ENCODE measurements at places on chromosomes 7 and 10.

DNA sequence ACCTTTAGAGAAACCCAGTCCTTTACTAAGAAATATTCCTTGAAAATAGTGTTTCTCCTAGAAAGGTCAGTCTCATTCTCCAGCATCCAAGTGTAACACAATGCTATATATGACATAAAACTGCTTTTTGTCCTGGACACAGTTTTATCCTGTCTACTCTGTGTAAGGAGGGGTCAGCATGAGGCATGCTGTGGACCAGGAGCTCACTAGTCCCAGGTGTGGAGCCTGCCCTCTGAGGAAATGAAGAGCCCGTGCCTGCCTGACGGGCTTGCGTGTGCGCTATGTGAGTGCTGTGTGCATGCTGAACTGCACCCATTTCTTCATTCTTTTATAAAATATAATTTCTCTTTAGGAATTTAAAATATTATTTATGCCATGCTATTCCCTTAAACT is 182.8 kb upstream of the CDCA7L start:
- H3K27ac ChIP-seq, result no peak overlapping the region
- no peak overlapping the region for H3K4me3 ChIP-seq
- no peaks in the 10 kb centered on the region for H3K4me1 ChIP-seq
- no peaks in the 10 kb centered on the region for H3K27me3 ChIP-seq
- H3K36me3 ChIP-seq, result no peaks in the 10 kb centered on the region
- DNase-seq, result no peak

GRCh38 chr7:74084722-74085578 is 1.3 kb downstream of the LIMK1 start:
- H3K4me3 ChIP-seq, result peak overlapping the region; percentile 86
- H3K4me1 ChIP-seq, result peaks cover 8% of the 10 kb centered on the region
- no peak for DNase-seq
- H3K36me3 ChIP-seq, result 0 out of 2 replicates have a peak, but pooled peaks cover 7% of the 10 kb centered on the region
- no peak overlapping the region for H3K27ac ChIP-seq
- H3K27me3 ChIP-seq, result no peaks in the 10 kb centered on the region

DNA sequence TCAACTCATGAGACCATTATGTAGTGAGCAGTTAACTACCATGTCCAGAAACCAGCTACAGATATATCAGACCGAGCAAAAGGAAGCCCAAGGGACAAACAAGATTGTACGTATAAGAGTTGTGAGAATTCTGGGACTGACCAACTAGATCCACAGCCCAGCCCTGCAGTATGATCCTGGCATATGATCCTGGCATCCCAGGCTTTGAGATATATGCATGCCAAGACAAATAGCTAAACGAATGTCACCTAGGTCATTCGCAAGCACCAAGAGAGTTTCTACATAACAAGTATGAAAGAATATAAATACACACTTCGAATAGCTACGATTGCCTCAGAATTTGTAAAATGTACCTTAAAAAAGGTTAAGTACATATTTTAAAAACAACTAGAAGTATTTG is 56.4 kb upstream of the PMPCB start:
- H3K36me3 ChIP-seq, result no peaks in the 10 kb centered on the region
- no peak overlapping the region for H3K4me3 ChIP-seq
- no peaks in the 10 kb centered on the region for H3K4me1 ChIP-seq
- no peak for DNase-seq
- no peaks in the 10 kb centered on the region for H3K27me3 ChIP-seq
- no peak overlapping the region for H3K27ac ChIP-seq

- H3K36me3 ChIP-seq, result no peaks in the 10 kb centered on the region
- H3K4me1 ChIP-seq, result no peaks in the 10 kb centered on the region
Observed at GRCh38 chr10:117627561-117627960, 85.0 kb downstream of the EMX2 start.

DNA sequence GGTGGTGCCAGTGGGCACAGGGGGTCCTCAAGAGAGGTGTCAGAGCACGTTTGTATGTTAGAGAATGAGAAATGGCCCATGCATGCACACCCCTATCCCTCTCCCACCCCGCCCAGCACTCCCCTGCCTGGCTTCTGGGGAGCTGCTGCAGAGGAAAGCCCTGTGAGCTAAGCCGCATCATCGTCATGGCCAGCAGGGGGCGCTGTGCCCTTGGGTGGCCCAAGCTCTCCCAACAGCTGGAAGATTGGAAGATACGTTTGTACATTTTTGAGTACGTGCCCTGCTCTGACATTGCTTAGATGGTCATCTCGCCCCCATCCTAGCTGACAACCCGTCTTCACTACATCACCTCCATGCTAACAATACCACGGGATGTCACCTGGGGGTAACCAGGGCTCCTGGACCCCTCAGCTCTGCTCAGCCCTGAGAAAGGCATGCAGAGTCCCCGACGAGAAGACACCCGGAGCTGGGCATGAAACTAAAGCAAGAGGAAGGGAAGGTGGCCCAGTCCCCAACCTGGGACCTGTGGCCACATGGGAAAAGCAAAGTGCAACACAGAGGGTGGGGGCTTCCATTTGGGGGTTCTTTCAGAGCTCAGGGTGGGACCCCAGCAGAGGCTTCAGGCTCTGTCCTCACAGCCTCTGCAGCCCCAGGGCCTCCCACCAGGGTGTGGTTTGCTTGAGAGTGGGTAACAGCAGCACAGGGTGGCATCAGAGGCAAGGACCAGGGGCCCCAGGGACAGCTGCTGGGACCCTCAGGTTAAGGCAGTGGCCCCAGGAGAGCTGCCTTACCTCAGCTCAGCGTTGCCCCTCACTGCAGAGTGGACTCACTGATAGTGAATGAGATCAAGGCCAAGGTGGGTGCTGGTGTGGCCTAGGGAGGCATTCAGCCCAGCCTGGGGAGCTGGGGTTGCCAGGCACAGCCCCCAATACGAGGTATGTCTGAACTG is 136.6 kb downstream of the PTPN20 start:
- no peaks in the 10 kb centered on the region for H3K27me3 ChIP-seq
- no peak overlapping the region for H3K4me3 ChIP-seq
- H3K36me3 ChIP-seq, result no peaks in the 10 kb centered on the region
- no peak overlapping the region for H3K27ac ChIP-seq
- DNase-seq, result peak; percentile 37

All from iPS DF 6.9 (cell line).